Inflammatory macrophage treated with lipopolysaccharide for 1 hour (primary cell): ENCODE measurements at places on chromosomes 6 and 20.
A peak's percentile ranks its signal among the peaks of the same experiment; 100 is the strongest.

DNA sequence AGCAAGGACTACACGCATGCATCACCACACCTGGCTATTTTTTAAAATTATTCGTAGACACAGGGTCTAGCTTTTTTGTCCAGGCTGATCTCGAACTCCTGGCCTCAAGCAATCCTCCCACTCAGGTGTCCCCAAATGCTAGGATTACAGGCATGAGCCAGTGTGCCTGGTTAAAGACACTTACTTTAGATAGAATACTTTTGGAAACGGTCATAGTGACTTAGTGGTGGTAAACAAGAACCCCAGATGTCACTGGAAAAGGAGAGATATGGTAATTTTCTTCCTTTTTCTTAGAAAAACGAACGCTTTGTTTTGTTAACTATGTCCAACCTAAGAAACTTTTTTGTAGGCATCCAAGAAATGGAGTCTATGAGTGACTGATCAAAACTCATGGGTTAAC, 137.3 kb downstream of the TFAP2B start:
- no peak for DNase-seq

- DNase-seq, result no peak
Measured at GRCh38 chr6:39170389-39170788, 55.4 kb upstream of the SAYSD1 start.

- peak; percentile 83 for DNase-seq
Measured at GRCh38 chr6:25007269-25007699, 71.5 kb upstream of the RIPOR2 start.

- DNase-seq, result no peak
Measured at GRCh38 chr6:15661853-15662325, 939 bp downstream of the DTNBP1 start.

GRCh38 chr20:32476684-32477593, 108.2 kb downstream of the NOL4L start:
- DNase-seq, result no peak

DNA sequence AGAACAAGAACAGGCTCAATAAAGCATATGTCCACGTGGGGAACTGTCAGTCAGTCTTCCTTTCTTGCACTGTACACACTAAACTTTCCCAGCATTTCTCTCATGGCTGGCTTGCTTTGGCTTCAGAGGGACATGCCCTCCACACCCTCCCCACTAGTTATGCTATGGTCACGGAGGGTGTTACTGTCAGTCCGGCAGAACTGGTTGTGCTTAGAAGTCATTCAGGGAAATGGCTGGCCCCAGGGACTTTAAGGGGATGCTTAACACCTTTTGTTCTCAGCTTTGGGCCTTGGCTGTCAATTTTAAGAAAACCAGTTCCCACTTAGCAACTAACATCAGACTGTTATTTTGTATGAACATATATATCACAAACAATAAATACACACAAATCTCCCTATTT, 55.1 kb downstream of the ELOVL5 start:
- DNase-seq, result no peak

DNA sequence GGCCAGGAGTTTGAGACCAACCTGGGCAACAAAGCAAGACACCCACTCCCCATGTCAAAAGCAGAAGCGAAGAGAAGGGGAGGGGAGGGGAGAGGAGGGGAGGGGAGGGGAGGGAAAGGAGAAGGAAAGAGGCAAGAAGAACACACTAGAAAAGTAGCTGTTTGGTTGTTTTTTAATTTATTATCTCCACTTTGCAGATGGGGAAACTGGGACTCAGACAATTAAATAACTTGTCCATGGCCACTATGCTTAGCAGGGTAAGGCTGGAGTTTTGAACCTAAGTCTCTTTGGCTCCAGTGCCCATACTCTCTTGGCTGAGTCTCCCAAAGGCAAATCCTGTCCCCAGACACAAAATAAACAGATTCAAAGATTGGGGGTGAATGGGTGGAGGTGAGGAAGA, 12.4 kb upstream of the GHRH start:
- DNase-seq, result no peak

- DNase-seq, result no peak
Measured at GRCh38 chr6:36925809-36926208, 28.7 kb upstream of the PI16 start.

GRCh38 chr20:15609921-15610320, 963.3 kb downstream of the KIF16B start:
- DNase-seq, result no peak

- DNase-seq, result no peak
Measured at GRCh38 chr6:163010145-163010544, 282.4 kb downstream of the PACRG start.

DNA sequence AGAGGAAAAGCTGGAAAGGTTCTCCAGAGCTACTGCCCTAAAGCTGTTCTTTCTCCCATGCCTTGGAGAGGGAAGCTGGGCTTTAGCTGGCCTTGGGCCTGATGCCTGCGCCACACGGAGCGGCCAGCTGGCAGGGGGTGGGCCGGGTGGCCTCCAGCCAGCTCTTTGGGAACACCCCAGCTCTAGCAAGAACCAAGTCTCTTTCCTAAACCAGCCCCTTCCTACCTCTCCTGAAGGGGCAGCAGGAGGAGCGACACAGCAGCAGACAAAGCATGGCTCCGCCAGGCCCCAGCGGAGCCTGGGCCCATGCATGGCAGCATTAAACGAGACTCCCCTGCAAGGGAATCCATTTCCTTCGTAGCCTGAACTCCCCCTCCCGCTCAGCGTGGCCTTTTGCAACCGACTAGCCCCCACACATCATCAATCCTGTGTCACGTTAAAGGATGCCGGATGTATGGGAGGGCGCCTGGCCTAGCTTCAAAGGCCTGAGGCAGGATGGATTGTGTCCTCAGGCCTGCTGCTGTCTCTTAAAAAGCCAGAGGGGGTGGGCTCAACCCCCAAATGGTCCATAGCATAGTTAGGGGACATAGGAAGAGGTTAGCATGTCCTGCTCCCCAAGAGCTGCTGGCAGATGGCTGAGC, 14.0 kb downstream of the MRPS18A start:
- no peak for DNase-seq

- DNase-seq, result no peak
Measured at GRCh38 chr6:115717062-115717461, 343.6 kb downstream of the FRK start.

GRCh38 chr6:150929416-150929815, 63.9 kb downstream of the MTHFD1L start:
- DNase-seq, result no peak

- DNase-seq, result no peak
Measured at GRCh38 chr6:12709116-12709515, 7.5 kb upstream of the PHACTR1 start.

DNA sequence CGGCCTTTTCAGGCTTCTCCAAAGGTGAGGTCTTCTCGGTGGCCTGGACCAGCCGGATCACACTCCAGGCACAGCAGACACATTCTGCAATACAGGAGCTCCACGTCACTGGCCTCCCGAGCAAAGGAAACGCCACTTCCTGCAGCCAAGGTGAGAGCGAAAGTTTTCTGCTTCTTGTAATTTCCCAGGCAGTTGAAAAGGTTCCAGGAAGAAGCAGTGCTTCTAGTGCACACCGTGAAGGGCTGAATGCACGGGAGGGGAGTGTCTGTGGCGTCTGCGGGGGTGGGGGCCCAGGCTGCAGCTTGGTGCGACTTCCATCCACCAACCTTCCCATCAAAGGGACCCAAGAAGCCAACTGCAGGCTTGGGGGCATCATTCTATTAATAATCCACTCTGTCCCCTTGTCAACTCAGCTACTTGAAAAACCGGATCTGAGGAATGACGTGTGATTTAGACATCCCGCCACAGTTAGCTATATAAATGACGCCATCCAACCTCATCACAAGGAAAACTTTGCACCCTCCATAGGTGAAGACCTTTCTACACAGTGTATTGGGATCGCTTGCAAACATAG, 61.1 kb downstream of the NFATC2 start:
- DNase-seq, result no peak

- DNase-seq, result peak; percentile 71
Measured at GRCh38 chr20:43537921-43538877, 20.6 kb upstream of the SGK2 start.

DNA sequence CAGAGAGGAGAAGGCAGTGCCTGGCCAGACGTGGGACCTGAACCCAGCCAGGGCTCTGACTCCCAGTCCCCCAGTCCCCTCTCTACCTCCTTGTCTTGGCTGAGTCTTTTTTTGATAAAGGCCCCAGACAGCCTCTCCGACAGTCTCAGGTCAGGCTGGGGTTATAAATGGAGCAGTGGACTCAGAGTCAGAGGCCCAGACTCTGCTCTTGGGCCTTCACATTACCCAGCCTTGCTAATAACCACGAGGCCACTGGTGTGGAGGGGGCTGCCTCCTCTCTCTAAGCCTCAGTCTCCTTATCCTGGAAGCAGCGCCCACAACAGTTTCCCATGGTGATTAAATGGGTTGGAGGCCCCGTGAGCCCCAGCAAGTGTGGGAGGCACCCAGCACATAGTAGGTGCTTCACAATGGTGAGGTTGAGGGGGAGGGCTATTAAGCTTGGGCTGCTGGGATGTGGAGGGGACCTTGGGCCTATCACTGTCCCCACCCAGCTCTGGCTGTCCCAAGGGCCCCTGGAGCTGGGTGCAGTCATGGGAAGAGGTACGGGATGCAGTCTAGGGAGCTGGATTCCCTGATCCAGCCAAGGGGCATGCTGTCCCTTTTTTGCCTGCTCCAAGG, 35.7 kb downstream of the TGM2 start:
- no peak for DNase-seq

DNA sequence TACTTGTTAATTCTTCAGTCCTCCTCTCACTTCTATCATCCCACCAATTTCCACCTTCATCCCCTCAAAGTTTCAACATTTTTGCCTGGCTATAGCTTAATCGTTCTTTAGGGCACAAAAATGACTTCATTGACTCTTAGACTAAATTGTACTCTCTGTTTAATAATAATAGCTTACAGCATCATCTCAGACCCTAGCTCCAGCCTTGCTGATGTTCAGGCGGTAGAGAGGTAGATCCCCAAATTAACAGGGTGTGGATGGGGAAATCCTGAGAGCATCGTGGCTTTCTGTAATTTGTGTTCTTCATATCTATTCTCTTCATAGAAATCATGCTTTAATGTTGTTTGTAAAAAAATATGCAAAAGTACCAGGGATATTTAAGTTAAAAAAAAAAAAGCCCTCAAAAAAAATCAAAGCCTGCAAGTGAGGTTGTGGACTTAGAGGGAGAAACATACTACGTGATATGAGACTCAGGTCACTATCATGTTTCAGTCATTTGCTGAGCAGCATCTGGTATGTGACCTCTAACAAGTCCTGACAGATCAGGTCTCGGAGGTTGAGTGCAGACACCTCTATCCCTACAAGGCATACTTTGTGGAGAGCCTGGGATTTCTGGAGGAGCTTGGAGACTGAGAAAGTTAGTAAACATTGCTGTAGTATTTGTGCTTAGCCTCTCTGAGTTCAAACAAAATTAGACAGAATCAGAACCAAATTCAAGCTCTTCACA, 1063.3 kb upstream of the CITED2 start:
- no peak for DNase-seq
